ENCODE measurements at places on chromosomes 6 and 20. TPM values are rescaled to one million over a fixed set of nuclear protein-coding genes. Genes with fewer than 3 reads are reported as not detected.

The DUSP15 gene
- 3.0 TPM for total RNA-seq

DNA sequence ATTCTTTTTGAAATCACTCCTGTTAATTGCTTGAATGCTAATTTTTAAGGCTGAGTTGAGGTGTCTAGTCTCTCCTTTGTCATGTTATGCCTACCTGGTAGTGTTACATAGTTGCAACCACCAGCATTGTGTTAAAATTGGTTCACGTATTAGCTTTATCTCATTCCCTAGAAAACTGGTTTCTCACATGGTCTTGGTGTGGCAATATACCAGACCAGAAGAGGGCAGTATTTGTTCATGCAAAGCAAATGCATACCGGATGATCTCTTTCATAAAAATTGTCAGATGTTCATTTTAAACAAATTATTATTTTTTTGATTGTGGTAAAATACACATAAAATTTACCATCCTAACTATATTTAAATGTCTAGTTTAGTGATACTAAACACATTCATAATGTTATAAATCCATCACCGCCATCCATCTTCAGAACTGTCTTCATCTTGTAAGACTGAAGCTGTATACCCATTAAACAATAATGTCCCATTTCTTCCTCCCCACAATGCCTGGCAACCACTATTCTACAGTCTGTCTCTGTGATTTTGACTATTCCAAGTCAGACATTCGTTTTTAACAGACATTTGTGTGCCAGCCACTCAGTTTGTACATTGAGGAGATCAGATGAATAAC is 92.8 kb downstream of the ATRN start:
- no peak for DNase-seq

- DNase-seq, result no peak
Observed at GRCh38 chr6:4906293-4907276, 97.3 kb downstream of the RPP40 start.

DNA sequence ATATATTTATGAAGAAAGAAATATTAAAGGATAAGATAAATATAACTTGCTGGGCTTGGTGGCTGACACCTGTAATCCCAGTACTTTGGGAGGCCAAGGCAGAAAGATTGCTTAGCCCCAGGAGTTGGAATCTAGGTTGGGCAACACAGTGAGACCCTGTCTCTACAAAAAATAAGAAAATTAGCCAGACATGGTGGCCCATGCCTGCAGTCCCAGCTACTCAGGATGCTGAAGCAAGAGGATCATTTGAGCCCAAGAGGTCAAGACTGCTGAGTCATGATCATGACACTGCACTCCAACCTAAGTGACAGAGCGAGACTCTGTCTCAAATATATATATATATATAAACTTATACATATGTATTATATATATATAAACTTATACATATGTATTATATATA is 164.0 kb downstream of the MRPL14 start:
- no peak for DNase-seq

DNA sequence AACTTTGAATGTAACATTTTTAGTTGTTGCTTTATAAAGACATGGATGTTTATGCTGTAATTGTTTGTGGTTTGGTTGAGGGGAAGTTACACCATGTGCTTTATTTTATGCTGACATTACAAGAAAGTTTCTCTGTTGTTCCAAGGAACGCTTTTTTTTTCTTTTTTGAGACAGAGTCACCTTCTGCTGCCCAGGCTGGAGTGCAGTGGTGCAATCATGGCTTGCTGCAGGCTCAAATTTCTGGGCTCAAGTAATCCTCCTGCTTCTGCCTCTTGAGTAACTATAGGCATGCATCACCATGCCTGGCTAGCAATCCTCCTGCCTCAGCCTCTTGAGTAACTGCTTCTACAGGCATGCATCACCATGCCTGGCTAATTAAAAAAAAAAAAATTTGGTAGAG is 21.0 kb upstream of the IFNGR1 start:
- no peak for DNase-seq

DNA sequence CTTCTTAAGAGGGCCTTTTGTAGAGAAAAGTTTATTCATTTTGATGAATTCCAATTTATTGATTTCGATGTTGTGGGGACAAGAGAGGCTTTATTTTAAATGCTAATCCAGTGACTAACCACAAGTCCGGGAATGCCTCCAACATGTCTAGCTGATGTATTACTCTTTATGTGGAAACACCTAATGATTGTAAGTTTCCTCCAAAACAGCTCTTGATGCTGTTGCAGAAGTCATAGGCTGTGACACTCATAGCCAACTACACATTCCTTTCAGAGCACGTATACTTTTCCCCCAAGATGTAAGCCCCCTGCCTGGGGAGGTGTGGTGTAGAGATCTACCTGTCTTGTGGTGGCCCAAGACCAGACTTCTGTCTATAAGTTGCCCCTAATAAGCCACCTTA is 61.3 kb upstream of the RNF24 start:
- no peak for DNase-seq

The LST1 gene
- 0.94 TPM for total RNA-seq

The OR2B2 gene
- not detected for total RNA-seq

- no peak for DNase-seq
Observed at GRCh38 chr6:11364971-11365397, 132.5 kb upstream of the NEDD9 start.
